BJ (cell line): ENCODE measurements at places on chromosomes 1 and 21. TPM values are rescaled to one million over a fixed set of nuclear protein-coding genes. Genes with fewer than 3 reads are reported as not detected.

GRCh38 chr21:37800456-37801061 is 115.7 kb downstream of the KCNJ6 start:
- no peak for DNase-seq

- DNase-seq: no peak
These were observed 329.1 kb upstream of the NFIA start for GRCh38 chr1:60753036-60753900.

GRCh38 chr1:150051089-150051373 is 16.5 kb upstream of the VPS45 start:
- DNase-seq: no peak

DNA sequence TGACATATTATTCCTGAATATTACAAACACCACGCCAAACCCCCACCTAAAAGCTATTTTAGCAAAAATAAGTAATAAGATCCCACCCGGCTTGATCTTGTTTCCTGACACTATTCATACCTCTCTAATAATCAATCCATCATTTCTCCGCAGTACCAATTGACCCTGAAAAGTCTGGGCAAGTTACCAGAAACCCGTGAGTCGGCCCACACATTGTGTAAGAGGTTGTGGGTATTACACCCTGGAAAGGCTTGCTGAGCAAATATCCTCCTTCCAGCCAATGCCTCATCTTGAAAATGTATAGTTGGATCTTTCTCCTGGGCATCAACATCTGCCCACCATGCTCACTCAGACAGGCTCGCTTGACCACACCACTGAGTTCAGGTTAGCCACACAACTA is 451.0 kb downstream of the TTLL7 start:
- no peak for DNase-seq

DNA sequence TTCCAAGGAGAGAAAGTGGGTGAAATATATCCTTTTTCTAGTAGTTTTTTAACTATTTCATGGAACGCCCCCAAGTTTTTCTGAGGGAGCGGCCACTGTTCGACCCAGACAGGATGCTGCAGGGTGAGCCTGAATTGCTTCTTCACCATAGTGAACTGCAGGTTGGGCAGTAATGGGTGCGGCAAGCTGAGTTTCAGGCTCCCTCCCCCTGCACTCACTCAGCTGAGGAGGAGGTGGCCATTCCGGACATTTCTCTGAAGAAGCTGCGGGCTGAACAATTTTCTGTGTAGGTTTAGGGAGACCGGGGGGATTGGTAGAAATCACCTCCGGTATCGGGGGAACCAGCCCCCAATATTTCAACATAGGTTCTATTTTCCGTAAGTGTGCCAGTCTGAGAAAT is 8.2 kb downstream of the DAP3 start:
- no peak for DNase-seq

- no peak for DNase-seq
These were observed 43.7 kb downstream of the KIF21B start for GRCh38 chr1:200979574-200980451.

HFM1 gene
- not detected in 2 replicates for polyA plus RNA-seq

GRCh38 chr1:160726114-160726497 is 12.9 kb upstream of the SLAMF7 start:
- DNase-seq: no peak

- no peak for DNase-seq
These were observed 2.3 kb upstream of the TSPAN2 start for GRCh38 chr1:115091572-115091971.

CHIT1 gene
- not detected in 2 replicates for polyA plus RNA-seq

FNDC10 gene
- 2.7 and 4.4 TPM in 2 replicates for polyA plus RNA-seq

CD164L2 gene
- polyA plus RNA-seq: not detected in 2 replicates

GRCh38 chr1:202131956-202132821 is 9.5 kb downstream of the GPR37L1 start:
- no peak for DNase-seq

DNA sequence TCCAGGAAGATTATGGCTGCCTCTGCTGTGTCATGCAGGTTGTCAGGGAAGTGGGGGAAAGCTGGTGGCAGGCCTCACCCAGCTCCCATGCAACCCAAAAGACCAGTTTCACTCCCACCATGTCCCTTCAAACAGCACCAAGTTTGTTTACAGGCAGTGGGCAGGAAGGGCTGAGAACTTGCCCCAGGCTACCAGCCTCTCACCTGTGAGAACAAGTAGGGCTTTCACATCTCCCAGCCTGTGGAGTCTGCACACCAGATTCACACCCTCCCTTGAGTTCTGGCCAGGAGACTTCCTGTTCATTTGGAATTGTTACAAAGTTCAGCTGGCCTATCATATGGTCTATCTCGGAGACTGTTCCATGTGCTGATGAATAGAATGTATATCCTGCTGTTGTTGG is 27.8 kb downstream of the RPAP2 start:
- DNase-seq: no peak

- no peak for DNase-seq
These were observed 119.6 kb downstream of the ADGRL2 start for GRCh38 chr1:81920245-81920740.

DNA sequence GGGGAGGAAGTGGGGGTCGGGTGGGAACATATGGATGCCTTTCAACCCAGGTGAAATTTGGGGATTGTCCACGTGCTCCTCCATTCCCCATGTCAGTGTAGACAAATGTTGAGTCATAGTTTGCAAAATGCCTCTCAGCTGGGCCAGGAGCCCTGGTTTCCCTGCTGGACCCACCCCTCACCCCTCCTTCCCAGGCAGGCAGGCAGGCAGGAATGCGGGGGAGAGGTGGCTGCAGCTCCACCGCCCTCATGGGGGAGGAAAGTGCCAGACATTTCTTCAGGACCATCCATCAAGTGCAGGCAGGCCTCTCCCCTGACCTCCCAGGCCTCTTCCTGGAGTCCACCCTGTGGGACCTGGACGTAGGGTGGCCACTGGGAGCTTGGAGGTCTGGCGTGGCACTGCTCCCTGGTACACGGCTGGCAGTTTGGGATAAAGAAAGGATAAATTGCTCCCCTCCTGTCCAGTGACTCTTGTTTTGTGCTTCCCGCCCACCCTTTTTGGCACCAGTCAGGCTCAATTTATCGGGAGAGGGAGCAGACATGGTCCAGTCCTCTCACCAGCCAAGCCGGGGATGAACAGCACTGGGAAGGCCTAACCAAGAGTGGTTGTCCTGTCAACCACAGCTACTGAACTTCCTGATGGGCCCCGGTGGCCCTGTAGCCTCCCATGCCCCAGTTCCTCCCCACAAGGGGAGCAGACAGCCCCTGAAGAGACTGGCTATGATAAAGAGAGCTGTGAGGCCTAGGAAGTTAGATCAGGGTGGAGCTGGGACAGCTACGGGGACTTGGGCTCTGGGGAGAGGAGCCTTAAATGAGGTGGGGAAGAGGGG is 18.9 kb downstream of the NPR1 start:
- DNase-seq: no peak

- DNase-seq: no peak
These were observed 30.7 kb upstream of the STMN1 start for GRCh38 chr1:25936947-25937346.
